ENCODE measurements at places on chromosomes 5 and 9. TPM values are rescaled to one million over a fixed set of nuclear protein-coding genes. Genes with fewer than 3 reads are reported as not detected.

Gene SPINK13
- 0.48 TPM for total RNA-seq

DNA sequence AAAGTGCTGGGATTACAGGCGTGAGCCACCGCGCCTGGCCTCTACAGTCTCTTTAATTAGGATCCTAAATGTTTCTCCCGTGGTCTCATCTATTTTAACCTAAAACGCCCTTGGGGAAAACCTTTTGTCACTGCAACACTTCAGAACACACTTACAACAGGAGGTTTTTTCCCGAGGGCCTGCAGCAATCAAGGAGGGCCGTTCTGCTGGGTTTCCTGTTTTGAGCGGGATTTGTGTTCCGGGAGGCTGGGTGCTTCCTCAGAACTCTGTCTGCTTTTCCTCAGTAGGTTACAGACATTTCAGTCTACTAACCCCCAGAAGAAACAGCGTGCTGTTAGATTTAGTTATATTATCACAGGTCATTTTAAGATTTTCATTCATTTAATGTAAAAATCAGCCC is 65.4 kb upstream of the IRX4 start:
- no peak for DNase-seq

Gene MYOZ3
- total RNA-seq = 0.15 TPM

GRCh38 chr5:151578326-151579025 is 12.7 kb downstream of the FAT2 start:
- DNase-seq = no peak

DNA sequence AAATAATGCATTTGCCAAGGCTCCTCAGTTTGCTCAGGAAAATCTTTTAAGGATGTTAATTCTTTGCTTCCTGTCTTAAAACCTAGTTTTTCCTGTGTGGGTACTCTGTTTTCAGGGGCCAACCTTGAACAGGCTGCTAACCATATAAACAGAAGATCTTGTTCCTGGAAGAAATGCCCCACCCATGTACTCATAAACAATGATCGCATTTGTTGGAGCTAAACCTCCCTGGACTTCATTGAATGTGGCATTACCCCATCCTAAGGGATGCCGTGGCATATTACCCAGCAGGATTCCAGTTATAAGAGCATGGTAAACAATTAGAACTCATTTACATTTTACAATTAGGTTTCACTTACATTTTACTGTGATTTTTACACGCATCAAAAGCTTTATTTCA is 436.0 kb downstream of the ZNF608 start:
- DNase-seq = peak; percentile 20

Gene TCF7
- total RNA-seq = 8.0 TPM

Gene ARL14EPL
- not detected for total RNA-seq

Gene WHRN
- 15.1 TPM for total RNA-seq

Data from breast epithelium (tissue), 4 donors.